ENCODE measurements at places on chromosomes 13 and 19.

DNA sequence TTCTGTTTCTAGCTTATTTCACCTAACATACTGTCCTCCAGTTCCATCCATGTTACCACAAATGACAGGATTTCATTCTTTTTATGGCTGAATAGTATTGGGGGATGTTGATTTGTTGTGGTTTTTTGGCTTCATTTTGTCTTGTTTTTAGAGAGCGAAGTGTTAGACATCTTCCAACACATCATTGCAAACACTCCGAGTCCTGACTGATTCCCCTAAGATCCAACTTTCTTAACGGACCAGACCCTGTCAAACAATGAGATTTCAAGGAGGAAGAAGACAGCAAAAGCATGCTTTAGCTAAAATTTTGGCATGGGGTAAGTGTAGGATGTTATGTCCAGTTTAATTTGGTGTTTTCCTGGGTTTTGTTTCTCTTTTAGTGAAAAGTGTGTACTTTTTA, 3.8 kb upstream of the CASP14 start:
- DNase-seq: no peak

DNA sequence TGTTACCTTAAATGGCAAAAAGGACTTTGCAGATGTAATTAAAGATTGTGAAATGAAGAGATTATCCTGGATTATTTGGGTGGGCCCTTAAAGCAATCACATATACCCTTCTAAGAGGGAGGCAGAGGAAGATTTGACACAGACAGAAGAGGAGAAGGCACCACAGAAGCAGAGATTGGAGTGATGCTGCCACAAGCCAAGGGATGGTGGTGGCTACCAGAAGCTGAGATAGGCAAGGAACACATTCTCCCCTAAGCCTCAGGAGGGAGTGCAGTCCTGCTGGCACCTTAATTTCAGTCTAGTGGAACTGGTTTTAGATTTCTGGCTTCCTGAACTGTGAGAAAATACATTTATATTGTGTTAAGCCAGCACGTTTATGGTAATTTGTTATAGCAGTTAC, 24.2 kb downstream of the DEDD2 start:
- no peak for DNase-seq

GRCh38 chr13:46637213-46637612, 84.2 kb downstream of the LRCH1 start:
- DNase-seq: no peak

DNA sequence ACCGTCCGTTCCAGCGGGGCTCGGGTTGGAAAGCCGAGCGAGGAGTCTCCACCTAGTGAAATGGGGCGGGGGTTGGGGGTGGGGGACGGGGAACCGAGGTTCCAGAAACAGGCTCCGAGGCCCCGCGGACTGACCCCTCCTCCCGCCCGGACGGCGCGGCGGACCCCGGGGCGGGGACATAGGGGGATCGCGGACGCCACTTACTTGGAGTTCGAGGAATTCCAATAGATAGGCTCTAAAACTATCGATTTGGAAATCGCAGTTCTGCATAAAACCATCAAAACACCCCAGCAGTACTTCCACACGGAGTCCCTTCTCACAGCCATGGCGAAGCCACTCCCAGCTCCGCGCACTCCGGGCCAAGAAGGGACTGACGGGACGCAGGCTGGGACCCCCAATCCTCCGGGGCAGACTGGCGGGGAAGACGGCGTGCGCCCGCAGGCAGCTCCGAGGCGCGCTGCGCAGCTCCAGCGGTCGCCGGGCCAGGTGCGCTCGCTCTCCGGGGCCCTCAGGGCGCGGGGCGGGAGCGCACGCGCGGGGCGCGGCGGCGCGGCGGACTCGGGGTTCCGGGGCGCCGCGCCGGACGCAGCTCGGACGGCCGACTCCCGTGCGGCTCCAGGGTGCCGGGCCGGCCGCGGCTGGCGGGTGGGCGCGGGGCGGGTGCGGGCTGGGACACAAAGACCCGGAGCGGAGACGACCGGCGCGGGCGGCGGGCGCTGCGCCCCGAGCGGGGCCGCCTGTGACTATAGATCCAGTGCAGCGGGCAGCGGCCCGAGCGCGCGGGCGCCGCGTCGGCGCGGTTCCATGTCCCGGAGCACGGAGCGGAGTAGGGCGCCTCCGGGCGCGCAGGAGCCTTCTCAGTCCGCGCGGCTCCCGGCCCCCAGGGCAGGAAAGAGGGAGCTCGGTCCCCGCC, 567 bp downstream of the EFNB2 start:
- peak; percentile 35 for DNase-seq

DNA sequence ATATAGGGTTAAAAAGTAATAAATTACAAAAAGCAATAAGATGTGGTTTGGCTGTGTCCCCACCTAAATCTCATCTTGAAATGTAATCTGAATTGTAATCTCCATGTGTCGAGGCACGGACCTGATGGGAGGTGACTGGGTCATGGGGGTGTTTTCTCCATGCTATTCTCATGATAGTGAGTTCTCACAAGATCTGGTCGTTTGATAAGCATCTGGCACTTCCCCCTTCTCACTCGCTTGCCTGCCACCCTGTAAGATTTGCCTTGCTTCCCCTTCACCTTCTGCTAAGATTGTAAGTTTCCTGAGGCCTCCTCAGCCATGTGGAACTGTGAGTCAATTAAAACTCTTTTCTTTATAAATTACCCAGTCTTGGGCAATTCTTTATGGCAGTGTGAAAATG, 577.4 kb downstream of the TBC1D4 start:
- no peak for DNase-seq

DNA sequence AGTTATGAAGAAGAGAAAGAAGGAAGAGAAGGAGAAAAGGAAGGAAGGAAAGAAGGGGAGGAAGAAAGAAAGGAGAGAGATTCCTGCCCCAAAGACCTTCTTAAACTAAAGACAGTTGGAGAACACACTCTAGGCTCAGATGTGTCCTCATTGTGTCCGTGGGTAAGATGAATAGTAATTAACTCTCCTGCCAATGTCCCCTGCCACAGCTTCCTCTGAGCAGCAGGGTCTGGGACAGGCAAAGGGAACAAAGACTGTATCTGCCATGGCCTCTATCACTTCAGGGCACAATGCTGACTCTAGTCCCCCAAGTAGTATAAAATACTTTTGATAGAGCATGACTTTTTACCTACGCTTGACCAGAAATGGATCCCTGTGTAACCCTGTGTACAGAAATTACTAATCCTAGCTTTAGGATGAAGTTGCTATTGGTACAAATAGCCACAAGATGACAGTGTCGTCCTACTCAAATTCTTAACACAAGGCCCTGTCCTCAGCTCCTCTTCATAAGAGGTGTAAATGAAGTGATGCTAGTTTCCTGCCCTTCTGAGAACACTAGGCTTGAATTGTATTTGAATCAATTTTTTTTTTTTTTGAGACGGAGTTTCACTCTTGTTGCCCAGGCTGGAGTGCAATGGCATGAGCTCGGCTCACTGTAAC, 186.2 kb upstream of the GPR12 start:
- peak; percentile 32 for DNase-seq

DNA sequence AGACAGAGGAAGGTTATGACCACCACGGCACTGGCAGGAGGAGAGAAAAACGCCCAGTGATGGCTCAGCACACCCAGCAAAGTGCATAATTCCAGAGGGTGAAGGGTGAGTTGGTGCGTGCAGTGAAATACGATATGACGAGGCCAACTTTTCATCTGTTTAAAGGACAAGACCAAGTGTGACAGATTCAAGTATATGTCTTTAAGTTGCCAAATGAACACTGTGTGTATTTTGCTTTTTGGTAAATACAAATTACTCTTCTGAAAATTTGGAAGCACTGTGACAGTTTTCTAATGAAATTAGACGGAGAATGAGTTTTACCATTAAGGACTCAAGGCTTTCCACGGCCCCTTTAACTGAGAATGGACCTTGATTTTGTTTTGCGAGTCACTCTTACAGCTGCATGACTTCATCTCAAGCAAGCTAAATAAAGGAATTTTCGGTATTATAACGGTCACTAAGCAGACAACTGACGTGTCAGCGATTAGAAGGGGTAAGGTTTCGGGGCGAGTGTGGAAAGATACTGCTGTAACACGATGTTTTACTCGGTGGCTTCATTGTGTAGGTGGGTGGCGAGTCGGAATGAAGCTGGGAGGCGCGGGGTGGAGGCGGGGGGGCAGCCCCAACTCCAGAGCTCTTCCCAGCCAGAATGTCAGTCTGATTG, 22.8 kb downstream of the COL4A2 start:
- peak; percentile 91 for DNase-seq

GRCh38 chr13:44188257-44188656, 185.4 kb upstream of the SERP2 start:
- peak; percentile 66 for DNase-seq

GRCh38 chr13:42645717-42646116, 71.8 kb downstream of the TNFSF11 start:
- DNase-seq: no peak

GRCh38 chr19:29054886-29055675, 157.9 kb downstream of the UQCRFS1 start:
- no peak for DNase-seq

DNA sequence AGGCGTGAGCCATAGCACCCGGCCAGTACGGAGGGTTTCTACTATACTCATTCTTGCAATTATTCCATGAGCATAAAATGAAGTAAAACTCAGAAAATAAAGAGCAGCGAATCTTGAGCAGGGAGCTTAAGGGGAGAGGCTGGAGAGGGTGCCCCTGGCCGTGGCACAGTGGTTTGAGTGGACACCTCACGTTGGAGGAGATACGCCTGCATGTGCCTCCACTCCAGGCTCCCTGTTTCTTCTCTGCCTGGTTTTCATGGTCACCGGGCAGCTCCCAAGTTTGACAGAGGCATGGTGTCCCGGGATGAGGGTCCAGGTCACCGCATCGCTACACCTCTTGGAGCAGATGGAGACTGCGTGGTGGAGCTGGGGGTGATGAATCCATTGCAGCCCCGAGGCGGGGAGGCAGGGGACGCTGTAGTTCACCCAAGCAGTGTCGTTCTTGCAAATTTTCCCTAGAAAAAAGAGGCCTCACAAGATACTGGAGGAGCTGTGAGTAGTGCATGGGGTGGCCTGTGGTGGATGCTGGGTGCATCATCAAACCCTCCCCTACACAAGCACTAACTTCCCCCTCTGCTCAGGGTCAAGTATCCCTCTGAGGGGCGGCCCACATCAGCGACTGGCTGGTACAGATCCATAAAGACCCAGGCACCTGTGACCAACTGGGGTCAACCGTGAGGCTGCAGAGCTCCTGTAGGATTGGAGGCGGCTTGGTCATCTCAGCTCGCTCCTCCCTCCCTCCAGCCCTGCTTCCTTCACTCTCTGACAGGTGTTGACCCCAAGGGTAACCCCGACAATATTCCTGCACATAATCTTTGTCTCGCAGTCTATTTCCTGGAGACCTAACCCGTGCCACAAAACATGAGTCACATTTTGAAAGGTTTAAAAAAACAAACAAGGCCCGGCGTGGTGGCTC, 3.6 kb upstream of the MIER2 start:
- no peak for DNase-seq

DNA sequence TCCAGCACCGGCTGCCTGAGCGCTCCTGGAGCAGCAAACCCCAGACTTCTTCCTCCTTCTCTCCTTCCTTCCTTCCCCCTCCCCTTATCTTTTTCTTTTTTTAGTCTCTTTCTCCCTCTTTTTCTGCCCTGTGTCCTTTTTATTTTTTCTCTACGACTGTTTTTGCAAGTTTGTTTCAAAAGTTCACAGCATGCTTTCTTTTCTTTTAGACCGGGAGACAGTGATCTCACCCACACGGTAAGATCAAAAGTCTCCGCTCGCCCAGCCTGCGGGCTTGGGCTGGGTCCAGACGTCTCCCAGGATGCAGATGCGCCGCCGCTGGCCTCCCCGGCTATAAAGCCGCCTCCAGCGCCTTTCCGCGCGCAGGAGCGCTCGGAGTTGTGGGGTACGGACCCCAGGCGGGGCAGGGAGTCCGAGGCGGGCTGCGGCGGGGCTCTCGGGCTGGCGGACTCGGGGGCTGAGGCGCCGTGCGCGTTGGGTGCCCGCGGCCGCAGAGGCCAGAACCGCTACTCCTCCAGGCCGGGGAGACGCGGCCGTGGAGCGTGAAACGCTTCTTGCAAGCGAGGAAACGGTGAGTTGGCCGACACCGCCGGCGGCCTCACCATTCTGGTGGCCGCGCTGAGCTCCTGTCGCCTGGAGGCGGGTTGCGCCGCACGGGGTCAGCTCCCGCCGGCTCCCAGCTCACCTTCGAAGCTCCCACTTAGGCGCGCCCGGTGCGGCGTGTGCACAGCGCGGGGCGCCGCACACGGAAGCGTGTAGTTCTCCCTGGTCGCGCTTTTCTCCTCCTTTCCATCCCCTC, 2.0 kb upstream of the TSHZ3 start:
- peak; percentile 60 for DNase-seq

GRCh38 chr13:106132216-106132615, 403.2 kb downstream of the EFNB2 start:
- DNase-seq: peak; percentile 42

- DNase-seq: peak; percentile 18
These were observed 24.4 kb downstream of the MYO1F start for GRCh38 chr19:8552810-8553209.

- DNase-seq: peak; percentile 82
These were observed 8.0 kb downstream of the RGCC start for GRCh38 chr13:41465241-41465847.

DNA sequence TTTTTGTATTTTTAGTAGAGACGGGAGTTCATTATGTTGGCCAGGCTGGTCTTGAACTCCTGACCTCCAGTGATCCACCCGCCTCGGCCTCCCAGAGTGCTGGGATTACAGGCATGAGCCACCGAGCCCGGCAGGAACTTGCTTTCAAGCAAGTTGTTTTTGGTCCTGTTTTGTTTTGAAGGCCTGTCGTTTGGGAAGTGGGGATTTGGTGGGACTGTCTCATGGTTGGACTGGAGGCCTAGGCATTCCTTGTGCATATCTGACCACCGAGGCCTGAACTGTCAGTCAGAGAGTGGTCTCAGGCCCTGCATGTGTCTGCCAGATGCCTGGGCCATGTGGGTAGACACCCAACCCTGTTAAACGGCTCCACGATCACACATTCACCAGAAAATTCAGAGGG, 26.3 kb downstream of the UBXN6 start:
- no peak for DNase-seq

DNA sequence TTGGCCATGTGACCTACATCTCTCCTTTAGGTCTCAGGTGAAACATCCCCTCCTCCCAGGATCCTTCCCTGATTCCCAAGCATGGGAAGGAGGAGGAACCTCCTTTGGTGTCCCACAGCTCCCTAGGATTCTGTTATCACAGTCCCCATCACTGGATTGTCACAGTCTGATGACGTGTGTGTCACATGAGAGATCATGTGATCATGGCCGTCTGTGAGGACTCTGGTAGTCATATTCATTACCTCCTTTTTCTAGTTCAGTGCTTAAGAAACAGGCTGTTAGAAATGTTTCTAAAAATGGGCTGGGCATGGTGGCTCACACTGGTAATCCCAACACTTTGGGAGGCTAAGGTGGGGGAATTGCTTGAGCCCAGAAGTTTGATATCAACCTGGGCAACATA, 3.0 kb downstream of the DHX34 start:
- no peak for DNase-seq

- DNase-seq: no peak
These were observed 42.8 kb downstream of the ATP11A start for GRCh38 chr13:112732679-112733078.

GRCh38 chr19:23799321-23799720, 40.6 kb upstream of the ZNF681 start:
- no peak for DNase-seq
